Small intestine (tissue), 16 donors: ENCODE measurements at places on chromosomes 12 and 14.
A peak's percentile ranks its signal among the peaks of the same experiment; 100 is the strongest.

GRCh38 chr14:89616425-89616824, 199.4 kb upstream of the FOXN3 start:
- peak; percentile 31 for DNase-seq

GRCh38 chr14:97975216-97975615, 1178.0 kb downstream of the VRK1 start:
- DNase-seq, result peak; percentile 54

DNA sequence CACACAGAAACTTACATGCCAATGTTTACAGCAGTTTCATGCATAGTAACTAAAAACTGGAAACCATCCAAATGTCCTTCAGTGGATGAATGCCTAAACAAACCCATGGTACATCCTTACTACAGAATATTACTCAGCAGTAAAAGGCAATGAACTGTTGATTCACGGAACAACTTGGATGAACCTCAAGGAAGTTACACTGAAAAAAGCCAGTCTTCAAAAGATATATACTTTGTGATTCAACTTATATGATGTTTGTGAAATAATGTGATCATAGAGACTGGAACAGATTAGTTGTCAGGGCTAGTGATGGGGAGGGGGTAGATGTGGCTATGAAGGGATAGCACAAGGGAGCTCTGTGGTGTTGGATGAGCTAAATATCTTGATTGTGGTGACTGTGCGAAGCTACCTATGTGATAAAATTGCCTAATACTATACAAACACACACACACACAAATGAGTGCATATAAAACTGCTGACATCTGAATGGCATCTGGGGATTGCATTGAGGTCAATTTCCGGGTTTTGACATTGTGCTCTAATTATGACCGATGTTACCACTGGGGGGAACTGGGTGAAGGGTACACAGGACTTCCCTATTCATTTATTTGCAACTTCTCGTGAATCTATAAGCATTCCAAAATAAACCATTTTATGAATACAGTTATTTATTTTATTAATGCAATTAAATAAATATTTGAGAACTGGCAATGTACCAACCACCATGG, 94.3 kb downstream of the RIN3 start:
- no peak for DNase-seq

GRCh38 chr12:129629901-129630300, 273.9 kb downstream of the TMEM132D start:
- DNase-seq, result no peak

DNA sequence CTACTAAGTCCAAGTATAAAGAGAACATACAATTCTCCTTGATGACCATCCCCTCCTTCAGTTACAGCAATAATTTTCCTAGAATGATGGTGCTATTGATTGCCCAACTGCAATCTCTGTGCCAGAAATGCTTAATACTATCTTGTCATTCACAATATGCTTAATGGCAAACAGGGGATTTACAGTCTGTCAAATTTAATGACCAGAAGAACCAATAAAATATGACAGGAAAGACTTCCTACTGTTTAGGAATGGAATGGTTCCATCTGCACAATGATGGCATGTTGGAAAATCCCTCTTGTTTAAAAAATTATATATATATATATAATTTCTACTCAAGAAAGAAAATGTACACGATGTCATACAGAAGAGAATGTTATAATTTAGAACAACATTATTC, 623.2 kb downstream of the CCER1 start:
- DNase-seq, result no peak
